ENCODE measurements at places on chromosomes 12 and 14.

GRCh38 chr12:107600581-107601144 is 84.9 kb upstream of the PWP1 start:
- no peak for DNase-seq

DNA sequence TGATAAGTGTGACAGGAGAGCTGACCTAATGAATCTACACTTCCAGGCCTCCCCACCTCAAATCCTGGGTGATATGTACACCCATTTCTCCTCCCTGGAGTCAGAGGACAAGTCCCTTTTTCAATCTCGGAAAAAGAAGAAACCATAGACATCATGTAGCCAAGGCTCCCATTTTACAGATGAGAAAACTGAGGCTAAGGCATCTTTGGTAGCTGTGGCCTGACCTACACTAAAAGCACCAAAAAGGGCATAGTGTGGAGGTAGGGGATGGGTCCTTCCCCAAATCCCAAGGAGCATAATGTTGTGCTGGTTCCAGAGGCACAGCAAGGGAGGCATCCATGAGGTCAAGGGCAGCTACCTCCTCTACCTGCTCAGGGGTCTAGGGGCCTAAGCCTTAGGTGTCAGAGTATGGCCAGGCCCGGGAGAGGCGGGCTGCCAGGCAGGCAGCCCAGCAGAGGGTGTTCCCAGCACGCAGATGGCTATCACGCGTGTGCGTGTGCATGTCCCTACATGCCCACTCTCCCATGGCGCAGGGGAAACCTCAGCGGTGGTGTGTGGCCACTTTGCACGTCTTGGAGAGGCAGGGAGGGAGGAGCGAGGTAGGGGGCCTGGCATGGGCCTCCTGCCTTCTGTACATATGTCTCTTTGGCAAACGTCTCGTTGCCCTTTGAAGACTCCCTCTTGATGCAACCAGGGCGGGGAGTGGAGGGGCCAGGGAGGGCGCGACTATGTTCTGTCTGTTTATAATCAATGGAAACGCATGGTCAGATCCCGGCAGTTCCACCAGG is 2.5 kb downstream of the PGF start:
- no peak for DNase-seq

GRCh38 chr12:15754233-15754632 is 35.0 kb downstream of the EPS8 start:
- no peak for DNase-seq

- peak; percentile 12 for DNase-seq
These were observed 114.7 kb upstream of the MYL2 start for GRCh38 chr12:111034886-111035577.

Measured in SW 1271 (cell line).